ENCODE measurements at places on chromosomes 3 and 15.

- DNase-seq, result no peak
Measured at GRCh38 chr3:141384157-141384556, 15.9 kb downstream of the ZBTB38 start.

DNA sequence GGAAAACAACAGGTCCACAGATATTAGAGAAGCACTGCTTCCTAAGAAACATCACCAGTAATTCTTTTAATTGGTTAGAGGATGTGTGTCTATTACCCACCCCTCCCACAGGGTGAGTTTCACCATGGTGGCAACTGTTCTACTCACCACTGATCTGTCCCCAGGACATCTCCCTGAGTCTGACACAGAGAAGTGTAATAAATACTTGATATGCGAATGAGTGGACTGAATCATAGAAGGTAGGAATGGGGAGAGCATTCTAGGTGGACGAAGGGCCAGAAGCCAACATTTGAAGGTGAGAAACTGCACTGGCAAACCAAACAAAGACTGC is 452.7 kb upstream of the PROK2 start:
- no peak for DNase-seq

DNA sequence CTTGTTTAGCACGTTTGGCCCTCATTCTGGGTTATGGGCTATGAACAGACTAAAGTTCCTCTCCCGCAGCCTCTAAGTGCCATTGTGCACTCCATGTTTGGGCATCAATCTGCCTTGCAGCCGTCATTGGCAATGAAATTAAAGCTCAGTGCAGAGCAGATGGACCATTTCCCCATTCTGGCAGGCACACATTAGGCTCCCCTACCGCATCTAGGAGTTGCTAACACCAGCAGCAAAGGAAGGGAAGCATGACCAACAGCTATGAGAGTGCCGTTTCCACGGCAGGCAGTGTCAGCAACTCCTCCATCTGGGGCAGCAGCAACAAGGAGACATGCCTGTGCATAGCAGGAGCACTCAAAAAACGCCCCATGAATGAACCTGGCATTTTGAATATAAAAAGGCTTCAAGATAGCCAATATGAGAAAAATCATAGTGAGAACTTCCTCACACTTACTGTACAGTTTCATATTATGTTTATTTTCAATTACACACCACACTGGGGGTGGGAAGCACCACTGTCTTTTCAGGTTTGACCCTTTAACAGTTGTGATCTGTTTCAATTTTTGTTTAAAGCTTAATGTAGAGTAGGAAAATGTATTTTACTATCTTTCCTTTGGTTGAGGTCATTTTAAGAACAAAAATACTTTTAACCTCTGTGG is 218.7 kb downstream of the KCNMB2 start:
- no peak for DNase-seq

- no peak for DNase-seq
Measured at GRCh38 chr3:179969525-179969924, 67.2 kb downstream of the PEX5L start.

- DNase-seq, result peak; percentile 53
Measured at GRCh38 chr3:178083906-178084866, 452.1 kb upstream of the KCNMB2 start.

DNA sequence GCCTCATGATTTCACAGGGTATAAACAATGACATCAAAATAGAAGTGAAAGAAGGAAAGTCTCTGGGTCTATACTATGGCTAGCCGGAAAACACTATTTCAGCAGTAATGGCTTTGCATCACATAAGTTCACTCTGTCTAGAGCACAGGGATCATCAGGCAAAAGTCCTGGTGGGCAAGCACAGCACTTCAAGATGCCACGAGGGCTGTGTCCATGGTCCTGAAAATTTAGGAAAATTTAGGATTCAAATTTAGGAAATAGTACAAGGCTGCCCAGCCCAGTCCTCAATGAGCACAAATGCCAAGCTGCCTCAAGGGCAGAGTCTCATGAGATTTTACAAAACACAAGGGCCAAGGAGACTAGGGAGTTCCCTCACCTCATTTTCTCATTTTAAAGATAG is 54.1 kb downstream of the RORA start:
- no peak for DNase-seq

DNA sequence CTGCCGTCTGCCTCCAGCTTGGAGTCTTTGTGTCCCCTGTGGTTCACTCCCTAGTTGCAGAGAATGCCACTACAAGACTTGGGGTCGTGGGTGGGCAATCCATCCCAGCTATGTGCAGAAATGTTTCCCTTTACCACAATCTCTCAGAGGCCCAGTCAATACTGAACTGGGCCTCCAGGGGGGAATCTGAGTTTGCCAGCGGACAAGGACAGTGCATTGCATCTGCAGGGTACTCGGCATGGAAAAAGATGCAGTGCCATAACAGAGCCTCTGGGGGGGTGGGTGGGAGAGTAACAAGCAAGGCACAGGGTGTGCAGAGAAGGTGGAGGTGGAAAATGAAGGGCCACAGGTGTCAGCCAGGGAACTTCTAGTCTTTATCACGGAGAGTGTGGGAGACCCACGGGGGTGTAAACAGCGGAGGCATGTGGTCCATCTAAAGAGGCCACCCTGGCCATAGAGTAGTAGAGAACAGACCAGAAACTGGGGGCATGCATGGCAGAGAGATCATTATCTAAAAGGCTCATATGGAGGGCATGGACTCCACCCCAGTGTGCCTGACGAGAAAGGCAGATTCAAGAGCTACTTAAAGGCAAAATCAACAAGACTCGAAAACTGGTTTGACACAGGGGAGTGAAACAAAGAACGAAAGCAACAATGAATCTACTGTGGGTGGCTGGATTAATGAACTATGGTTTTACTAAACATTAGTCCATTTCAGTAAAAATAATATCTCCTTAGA is 182.4 kb downstream of the ANXA2 start:
- no peak for DNase-seq

DNA sequence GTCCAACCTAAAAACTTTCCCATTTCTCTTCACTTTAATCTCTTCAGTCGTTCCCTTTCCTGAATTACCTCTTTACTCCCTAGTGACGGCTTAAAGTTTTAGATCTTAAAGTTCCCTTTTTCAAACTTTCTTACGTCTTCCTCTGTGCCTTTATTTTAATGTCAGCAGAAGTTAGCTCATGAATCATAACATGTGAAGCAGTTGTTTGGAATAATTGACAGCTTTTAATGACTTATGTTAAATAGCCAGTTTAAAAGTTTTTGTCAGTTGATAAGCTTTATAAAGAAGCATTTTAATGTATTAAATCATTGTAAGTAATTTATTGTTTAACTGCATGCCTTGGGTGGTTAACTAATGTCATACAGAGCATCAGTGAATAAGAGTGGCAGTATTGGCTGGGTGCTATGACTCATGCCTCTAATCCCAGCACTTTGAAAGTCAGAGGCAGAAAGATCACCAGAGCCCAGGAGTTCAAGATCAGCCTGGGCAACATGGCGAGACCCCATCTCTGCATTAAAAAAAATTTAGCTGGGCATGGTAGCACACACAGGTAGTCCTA is 33.9 kb downstream of the PIK3CA start:
- DNase-seq, result no peak

DNA sequence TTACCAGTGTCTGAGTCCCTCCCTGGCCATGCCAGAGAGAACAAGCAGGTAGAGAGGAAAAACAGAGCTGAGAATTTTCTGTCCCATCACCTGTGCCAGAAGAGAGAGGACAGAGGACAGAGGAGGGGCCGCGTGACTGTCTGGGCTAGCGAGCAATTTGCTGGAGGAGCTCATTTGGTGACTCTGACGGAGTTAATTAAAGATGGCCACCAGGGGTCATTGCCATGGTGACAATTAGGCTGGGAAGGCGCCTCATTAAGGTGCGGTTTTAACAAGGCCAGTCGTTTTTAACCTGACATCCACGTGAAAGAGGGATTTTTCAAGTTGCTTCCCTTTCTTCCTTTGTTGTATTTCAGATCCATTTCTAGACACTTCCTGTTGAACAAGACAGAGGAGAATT is 72.4 kb downstream of the RHCG start:
- no peak for DNase-seq

DNA sequence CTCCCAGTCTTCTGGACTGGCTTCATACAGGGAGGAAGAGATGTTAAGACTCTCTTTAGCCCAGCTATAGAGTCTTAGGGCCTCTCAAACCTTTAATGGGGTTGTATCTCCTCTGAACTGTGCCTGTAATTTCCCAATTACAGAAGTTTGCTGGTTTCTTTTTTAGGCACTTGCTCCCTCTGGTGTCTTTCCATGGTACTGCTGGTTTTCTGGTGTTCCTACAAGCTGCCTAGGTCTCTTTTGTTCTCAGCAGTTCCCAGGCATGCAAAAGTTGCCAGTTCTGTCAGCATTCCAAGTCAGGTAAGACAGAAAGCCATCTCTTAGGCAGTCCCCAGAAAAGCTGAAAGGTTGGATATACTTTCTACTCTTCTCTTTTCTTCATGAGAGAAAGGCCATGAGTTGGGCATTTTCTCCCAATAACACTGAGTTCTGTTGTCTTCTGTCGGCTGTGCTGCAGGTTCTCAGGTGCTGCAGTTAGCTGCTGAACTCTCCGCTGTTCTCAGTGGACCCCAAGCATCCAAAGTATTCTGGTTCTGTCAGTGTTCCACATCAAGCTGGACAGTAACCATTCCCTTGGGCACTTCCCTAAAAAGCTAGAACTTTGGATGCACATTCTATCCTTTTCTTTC is 54.4 kb upstream of the EHHADH start:
- DNase-seq, result no peak

- no peak for DNase-seq
Measured at GRCh38 chr15:64521201-64521600, 60.8 kb downstream of the ZNF609 start.

DNA sequence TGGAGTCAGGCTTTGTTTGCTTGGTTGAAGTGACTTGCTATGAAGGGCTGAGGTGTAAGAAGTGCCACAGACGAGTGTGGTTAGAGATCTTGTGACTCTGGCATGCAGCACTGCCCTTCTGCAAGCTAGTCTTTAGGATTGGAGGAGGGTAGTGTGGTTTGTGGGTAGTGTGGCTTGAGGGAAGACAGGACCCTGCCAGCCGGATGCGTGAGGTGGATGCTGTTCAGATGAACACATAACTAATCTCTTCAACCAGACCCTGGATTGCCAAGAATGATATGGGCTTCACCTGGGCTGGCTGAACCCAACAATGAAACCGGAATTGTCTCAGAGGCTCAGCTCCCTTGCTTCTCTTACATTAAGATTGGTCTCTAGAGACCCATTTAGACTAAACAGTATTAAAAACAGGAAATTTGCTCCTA is 32.7 kb downstream of the STARD9 start:
- no peak for DNase-seq

- no peak for DNase-seq
Measured at GRCh38 chr15:98669638-98670037, 21.3 kb downstream of the IGF1R start.

GRCh38 chr15:28912422-28912821 is 26.6 kb downstream of the APBA2 start:
- DNase-seq, result no peak

GRCh38 chr3:127168271-127168670 is 24.7 kb upstream of the PRR23E start:
- DNase-seq, result no peak

DNA sequence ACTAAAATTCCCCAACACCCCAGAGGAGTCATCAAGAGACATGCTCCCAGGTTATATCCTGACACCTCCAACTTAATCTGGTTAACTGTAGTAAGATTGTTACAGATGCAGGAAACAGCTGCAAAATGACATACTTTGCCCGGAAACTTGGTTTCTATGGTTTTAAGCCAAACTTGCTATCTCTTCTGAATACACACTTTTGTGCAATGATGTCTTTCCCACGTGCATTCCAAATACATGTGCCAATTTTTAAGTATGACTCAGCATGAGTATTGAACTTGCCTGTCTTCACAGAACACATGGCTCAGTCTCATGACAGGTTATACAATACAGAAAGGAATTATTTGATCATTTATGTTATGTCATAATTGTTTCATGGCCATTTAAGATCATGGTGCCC is 207.0 kb upstream of the DCBLD2 start:
- no peak for DNase-seq

GRCh38 chr3:45143673-45144671 is 2.2 kb downstream of the CDCP1 start:
- no peak for DNase-seq

- no peak for DNase-seq
Measured at GRCh38 chr15:88897456-88898194, 2.3 kb upstream of the HAPLN3 start.

DNA sequence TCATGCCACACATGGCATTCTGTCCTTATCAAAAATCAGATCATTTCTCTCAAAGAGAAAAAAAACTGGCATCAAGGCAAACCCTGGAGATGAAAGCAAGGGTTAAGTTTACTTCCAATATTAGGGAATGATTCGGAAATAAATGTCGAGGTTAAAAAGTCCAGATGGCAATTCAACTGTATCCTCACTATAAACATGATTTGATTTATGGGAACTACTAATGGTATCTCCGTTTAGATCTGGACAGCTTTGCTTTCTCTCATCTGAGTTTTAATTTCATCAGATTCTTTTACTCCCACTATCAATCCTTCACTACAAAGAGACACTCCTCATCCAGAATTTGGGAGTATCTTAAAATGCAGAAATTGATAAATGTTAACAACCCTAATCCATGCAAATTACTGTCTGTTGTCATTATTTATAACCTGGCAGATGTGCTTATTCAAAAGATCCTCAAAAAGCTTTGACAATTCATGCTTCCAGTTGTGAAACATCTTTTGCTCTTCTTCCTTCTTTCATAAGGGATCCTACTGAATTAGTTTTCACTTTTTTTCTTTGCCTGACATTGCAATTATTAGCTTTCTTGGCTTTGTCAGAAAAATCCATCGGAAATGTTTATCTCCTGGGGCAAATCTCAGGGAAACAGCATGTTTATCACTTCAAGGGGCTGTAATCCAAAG is 903.2 kb downstream of the MCTP2 start:
- no peak for DNase-seq

DNA sequence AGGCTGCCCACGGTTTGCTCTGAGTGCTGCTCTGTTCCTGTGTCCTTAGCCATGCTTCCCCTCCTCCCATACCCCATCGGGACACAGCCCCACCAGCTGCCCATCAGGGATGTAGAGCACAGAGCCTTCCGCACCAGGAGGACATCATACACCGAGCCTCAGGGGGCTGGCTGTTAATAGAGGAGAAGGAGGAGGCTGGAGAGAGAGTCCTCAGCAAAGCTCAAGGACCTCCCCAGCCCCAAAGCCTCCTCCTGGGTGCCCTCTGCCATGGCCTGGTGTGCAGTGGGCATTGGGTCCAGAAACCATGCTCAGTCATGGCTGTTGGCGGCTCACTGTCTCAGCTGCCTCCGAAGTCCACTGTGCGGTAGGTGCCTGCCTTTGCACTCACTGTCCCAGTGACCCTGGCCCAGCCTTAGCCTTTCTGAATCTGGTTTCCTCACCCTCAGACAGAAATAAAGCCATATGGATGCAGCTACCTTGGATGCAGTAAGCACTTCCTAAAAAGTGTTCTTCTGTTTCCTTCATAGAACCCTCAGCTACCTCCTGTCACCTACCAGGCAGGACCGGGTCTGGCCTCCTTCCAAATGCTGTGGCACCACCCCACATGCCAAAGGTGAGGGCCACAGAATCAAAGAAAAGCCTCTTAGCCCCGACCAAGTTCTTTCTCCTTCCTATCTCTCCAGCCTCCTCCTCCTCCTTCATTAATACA is 53.9 kb downstream of the ACAD9 start:
- no peak for DNase-seq

- no peak for DNase-seq
Measured at GRCh38 chr3:114035896-114036295, 20.4 kb downstream of the CCDC191 start.

All from NCI-H1436 treated with DMSO at 0.1 percent for 48 hours (cell line).